ENCODE measurements at places on chromosomes 1 and 21.

- no peak for DNase-seq
Observed at GRCh38 chr1:101154547-101154946, 82.3 kb upstream of the S1PR1 start.

- no peak for DNase-seq
Observed at GRCh38 chr1:241591736-241592135, 48.4 kb downstream of the CHML start.

DNA sequence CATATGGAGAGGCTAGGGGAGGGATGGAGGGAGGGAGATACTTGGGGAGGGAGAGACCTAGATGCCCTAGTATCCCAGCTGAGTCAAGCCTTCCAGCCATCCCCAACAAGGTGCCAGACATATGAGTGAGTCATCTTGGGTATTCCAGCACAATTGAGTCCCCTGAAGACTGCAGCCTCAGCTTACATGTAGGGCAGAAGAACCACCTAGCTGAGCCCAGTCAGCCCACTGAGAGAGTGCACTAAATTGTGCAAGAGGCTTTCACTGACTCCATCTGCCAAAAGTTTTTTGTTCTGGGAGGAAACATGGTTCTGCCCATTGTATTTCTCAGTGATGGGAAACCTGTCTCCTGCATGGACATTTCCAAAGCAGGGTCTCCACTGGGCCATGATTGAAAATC lies 76.4 kb downstream of the FOXD2 start:
- DNase-seq, result no peak

DNA sequence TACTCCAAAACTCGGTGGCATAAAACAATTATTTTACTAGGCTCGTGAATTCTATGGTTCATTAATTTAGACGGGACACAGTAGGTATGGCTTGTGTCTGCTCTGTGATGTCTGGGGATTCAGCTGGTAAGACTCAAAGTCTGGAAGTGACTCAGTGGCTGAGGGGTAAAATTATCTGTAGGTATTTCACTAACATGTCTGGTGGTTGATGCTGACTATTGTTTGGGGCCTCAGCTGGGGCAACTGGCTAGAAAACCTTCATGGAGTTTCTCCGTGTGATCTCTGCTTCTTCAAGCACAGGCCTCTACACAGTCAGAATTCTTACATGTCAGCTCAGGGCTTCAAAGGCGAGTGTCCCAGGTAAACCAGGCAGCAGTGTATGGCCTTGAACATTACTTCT lies 41.2 kb upstream of the KLF17 start:
- DNase-seq, result no peak

GRCh38 chr1:166057650-166058049 lies 109.2 kb downstream of the FAM78B start:
- DNase-seq, result no peak

GRCh38 chr1:223653015-223653414 lies 12.5 kb downstream of the CAPN8 start:
- no peak for DNase-seq

DNA sequence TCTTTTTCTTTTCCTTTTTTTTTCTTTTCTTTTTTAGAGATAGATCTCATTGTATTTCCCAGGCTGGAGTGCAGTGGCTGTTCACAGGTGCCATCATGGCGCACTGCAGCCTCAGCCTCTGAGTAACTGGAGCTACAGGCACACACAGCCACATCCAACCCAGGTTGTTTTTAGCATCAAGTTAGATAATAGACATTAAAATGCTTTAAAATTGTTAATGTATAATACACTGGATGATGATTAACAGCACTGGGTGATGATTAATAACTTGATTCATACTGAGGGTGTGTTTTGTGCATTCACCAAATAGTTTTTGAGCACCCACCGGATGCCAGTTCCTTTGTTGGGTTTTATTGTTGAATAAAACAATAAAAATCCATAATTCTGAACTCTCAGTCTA lies 75.2 kb downstream of the BEND5 start:
- no peak for DNase-seq

DNA sequence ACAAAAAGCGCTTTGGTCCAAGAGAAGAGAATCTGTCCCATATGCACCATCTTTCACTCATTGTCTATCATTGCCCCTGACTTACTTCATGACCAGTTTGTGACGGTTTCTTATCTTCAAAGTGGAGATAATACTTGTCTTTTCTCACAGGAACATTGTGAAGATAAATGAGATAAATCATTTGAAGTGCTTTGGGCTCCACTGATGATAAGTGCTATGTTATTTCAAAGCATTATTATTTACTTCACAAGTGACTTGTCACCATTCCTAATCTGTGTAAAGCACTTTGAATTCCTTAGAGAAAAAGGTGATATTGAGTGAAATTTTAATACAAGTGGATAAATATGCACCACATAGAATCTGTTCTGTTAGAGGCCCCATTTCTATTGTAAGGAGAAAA lies 731.6 kb upstream of the PTBP2 start:
- no peak for DNase-seq

- no peak for DNase-seq
Observed at GRCh38 chr1:8739377-8739776, 78.1 kb downstream of the RERE start.

- DNase-seq, result no peak
Observed at GRCh38 chr1:190759807-190760206, 282.1 kb upstream of the BRINP3 start.

DNA sequence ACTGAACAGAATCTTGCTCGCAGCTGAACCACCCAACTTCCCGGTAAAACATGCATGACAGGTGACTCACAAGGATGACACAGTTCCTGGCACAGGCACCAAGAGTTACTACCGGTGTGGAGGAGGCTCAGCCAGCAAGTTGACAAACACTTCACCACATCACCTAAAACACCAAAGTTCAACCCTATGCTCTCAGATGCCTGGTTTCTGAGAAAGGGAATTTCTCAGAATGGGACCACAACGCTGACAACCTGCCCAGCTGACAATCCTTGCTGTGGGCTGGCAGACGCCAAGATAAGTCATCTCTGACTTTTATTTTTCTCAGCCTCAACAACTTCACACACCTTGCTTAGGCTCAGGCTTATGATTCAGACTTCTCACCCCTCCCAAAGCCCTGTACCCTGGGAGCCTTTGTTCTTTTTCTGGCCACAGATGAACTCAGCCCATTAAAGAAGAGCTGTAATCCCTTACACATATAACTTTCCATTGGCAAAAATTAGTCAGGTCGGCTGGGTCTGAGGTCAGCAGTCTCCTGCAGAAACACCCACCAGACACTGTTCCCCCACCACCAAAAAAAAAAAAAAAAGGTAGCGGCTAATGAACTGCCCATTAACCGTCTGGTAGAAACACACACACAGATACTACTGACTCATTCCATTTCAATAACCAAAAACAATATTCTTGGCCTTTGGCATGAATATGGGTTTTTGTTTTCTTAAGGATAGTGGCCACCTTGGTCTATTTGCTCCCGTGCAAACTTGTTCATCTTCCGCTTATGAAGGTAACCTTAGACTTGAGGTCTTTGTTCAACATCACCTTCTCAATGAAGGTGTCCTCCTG lies 10.8 kb upstream of the TIAM1 start:
- DNase-seq, result no peak

DNA sequence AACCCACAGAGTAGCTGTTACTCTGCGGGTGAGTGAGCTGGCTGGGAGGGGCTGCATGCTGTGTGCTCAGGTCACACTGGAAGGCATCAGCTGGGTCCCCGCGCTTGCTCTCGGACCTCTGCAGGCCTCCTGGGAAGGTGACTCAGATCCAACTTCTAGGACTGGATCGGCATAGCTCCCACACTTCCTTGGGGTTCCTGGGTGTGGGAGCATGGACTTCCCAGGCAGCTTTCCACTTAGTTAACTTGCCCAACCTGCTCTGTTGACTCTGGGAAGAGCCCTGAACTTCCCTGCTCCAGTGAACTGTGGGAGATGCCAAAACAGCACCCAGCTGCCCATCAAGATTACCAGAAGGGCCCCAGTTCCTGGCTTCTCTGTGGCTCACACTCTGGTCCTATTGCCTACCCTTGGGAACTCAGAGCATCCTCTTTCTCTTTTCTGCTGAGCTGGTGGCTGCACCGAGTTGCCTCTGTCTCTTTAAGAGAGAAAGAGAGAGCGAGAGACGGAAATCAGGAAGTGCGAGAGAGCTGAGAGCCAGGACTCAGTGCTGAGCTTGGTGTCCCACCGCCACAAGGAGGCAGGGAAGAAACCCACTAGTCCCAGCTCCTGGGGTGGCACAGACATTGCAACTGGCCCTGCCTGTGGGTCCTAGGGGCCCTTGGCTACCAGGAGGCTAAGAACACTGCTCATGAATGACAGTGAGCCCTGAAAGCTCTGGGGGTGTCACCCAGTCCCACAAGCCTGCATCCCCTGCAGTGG lies at the start of gene IKBKE:
IKBKE (plus strand) TSS at position 544 of the 759 bp plus-strand sequence. CDS start 2,752 bp downstream, outside the sequence.
- DNase-seq, result no peak

DNA sequence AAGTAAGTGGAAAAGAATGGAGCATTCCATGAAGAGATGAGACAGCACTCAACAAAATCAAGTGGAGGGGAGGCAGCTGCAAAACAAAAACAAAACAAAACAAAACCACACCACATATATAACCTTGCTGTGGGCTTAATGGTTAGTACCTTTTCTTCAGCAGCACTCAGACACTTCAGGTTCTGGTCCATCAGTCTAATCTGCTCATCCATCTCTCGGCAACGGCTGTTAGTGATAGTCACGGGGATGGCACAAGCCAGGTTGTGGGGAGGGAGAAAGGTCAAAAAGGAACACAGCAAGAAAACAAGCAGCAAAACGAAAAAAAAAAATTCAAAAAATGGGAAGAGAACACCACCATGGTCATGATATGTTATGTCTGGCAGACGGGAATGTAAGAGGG lies 17.0 kb upstream of the NUP210L start:
- DNase-seq, result no peak

- no peak for DNase-seq
Observed at GRCh38 chr1:117609471-117609911, 3.6 kb downstream of the TENT5C start.

GRCh38 chr1:221758455-221758854 lies 16.6 kb upstream of the DUSP10 start:
- DNase-seq, result no peak

DNA sequence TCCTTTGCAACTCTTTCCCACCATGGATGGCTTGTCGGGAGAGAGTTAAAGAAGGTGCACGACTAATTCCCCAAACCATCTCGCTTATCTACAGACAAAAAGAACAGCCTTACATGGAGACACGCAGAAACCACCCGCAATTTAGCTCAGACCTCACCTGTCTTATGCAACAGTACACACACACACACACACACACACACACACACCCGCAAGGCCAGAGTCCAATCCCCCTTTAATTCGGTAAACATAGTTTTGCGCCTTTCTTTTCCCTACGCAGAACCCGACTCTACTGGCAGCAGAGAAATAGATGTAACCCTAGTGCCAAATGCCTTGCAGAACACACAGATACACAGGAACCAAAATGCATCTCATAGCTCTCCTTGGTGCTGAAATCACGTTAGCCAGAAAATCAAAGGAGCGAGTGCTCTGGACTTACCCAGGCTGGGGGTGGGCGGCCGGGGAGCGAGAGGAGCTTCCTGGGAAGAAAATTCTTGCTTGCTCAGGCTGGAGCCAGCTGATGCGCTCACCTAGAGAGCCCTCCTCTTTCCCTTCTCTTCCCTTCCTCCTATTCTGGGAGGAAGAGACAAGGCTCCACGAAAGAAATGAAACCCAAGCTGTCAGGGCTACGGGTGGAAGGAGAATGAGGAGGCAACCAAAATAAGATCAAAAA lies 470 bp downstream of the TNR start:
- DNase-seq, result no peak

GRCh38 chr1:193674292-193674944 lies 488.0 kb upstream of the B3GALT2 start:
- no peak for DNase-seq

GRCh38 chr1:154941333-154942013 lies 5.0 kb upstream of the PMVK start:
- DNase-seq, result no peak

DNA sequence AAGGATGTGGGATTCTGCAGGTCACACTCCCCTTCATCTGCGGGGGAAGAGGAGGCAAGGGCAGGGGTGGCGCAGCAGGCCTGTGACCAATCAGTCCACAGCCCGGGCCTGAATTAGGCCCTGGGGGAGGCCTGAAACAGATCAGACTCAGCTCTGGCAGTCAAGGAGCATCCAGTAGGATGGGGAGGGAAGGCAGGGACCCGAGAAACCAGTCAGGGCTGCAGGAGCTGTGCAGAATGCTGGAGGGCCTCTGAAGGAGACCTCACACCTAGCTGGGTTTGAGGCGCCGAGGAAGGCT lies 12.7 kb downstream of the TNNT2 start:
- no peak for DNase-seq

DNA sequence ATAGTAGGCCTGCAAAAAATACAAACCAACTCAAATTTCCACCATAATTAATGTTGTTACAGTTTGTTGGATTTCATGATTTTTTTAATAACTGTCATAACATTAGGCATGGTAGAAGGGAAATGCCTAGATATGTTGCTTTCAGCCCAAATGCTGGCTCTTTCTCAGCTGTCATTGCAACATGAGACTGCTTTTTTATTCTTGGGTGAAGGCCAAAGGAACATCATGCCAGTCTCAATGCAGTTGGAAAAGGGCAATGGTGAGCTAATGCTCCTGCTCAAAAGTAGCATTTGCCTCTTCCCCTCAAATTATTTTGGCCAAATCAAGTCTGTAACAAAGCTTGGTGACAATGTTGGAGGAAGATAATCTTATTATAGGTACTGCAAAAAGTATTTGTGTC lies 877.7 kb upstream of the PRMT6 start:
- DNase-seq, result peak; percentile 14

GRCh38 chr1:165915932-165916348 lies 88.5 kb downstream of the UCK2 start:
- no peak for DNase-seq

DNA sequence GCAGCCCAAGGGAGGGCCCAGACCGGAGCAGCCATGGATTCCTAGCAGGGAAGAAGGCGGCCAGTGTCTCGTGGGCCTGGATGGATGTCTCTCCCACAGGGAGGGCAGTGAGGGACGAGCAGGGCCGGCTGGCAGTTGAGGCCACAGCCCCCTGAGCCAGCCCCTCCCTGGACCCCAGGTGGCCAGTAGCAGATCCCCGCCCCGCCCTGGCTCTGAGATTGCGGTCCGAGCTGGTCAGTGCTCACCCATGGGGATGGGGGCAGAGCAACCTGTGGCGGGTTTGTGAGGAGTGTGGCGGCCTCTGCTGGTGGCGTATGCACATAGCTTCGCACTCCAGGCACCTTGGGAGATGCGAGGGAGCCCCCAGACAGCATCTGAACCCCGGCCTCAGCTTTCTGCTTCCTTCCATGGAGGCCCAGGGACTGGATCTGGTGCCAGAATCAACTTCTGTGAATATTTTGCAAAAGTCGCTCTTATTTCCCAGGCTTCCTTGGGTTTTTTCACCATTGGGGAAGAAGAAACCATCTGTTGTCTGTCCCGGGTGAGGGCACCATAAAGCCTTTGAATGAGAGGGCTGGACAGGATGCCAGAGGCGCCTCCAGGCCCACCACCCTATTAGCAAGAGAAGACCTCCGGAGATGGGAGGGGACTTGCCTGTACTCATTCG lies 8.4 kb upstream of the KCNN3 start:
- DNase-seq, result peak; percentile 67

- DNase-seq, result no peak
Observed at GRCh38 chr1:207815913-207816291, 64.0 kb downstream of the CD46 start.

DNA sequence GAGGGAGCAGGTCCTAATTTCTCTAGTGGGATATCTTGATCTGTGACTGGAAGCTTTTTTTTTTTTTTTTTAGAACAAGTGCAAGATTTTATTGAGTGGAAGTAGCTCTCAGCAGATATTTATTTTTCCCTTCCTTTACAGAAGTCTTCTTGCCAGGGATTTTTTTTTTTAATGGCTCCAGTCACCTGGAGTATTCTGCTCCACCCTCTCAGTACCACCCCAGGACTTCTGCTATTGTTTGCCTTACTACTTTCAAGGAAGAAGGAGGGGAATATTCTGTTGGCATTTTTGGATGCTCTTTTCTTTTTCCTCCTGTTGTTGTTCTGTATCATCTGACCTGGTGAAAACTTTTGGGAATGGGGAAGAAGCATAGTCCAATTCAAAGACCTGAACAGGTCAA lies 23.1 kb upstream of the CYP2J2 start:
- no peak for DNase-seq
